Small intestine (tissue), 16 donors: ENCODE measurements at places on chromosomes 5 and 9.

DNA sequence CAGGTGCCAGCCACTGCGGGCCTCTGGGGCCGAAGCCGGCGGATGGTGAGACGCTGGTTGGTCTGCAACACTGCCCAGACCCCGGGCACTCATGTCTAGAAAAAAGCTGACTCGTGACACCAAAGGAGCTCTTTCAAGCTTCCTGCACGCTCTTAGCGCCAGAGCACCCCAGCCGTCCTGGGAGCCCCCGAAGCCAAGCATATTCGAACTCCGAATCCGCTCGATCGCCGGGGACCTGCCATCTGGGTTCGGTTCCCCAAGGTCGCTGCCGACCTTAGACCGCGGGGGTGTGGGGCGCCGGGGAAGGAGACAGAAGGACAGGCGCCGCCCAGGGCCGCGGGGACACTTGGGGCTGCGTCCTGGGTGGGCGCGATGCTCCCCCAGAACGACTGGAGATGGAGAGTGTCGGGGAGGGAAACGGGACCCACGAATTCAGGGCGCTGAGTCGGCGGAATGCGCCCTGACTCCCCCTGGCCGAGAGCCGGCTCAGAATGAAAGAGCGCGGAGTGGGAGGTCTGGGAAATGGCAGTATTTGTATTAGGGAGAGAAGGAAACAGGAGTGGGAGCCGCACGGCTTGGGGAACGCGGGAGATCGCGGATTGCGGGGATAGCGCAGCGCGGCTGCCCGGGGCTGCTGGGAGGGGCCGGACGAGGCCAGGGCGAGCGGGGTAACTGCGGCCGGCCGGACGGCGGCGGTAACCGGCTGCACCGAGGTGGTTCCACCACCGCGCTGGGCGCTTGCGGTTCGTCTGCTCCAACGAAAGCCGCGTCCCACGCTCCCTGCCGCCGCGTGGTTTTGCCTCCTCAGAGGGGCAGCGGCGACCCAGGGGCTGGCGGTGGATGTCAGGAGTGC, 20.1 kb upstream of the MARCHF6 start:
- DNase-seq = peak; percentile 60

DNA sequence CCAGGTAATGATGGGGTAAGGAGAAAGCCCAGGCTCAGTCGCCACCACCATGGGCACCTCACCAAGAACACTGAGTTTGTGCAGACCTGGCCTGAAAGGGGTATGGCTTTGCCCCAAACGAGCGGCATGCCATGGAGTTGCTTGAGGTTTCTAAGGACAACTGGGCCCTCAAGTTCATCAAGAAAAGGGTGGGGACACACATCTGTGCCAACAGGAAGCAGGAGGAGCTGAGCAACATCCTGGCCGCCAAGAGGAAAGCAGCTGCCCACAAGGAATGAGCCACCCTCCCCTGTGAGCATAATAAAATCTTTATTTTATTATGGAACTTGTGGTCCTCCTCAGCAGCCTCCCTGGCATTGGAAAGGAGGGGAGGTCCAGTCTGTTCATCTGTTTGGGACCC, 23.8 kb downstream of the CD14 start:
- peak; percentile 43 for DNase-seq

DNA sequence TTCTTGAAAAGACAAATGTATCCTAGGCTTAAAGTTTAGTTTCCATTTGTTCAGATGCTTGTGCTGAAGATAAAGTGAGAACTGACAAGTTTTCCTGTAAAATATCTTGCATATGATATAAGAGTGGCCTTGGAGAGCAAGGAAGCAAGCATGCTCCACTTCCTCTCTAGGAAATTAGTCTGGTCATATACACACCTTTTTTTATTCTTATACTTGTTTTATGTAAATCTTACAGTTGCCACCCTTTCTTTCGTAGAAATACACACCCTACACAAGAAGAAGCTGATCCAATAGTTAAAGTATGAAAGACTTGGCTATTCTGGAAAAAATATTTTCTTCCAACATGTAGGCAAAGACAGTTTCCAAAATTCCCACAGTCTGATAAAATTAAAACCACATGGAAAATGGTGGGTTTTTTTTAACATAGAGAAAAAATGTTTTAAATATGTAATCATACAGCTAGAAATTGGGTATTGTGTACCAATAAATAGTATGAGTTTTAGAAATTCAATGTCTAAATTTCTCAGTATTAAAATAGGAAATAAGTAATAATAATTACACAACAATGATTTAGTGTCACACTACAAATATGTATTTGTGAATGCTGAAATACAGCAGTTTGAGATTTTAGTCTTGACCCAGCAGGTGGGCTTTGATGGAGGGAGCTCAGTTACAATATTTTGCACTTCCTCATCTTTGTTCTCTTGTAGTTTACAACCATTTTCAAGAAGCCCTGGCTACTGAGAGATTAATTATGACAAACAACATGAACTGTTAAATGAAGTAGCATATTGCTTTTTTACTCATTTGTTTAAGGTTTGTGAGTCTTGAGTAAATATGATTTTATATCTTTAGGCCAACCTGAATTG, 185.7 kb upstream of the GNA14 start:
- no peak for DNase-seq

DNA sequence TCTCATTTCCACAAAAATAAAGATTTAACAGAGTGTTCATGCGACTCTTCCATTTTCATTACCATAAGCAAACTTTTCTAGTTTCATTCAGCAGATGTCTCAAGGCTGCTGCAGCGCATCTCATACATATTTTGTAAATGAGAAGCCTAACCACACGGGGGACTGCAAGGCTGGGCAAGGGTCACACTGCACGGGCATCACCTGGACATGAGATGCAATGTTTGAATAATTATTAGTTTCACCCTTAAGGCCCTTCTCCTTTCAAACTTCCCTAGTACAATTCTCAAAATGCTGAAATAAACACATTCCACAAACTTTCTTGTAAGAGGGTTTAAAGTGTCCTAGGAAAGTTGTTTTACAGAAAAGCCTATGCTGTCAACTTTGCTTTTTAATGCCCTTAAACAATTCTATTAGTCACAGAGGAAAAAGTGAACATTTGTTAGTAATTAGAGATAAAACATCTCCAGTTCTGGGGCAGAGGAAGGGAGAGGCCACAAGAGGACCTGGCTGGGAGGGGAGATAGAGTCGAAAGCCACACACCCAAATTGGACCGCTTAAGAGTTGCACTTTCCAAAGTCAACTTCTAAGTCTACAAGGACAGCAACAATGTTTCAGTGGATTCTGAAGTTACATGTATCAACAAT, 1.3 kb downstream of the DENND1A start:
- DNase-seq = peak; percentile 43

GRCh38 chr5:121969660-121970295, 8.0 kb downstream of the SRFBP1 start:
- DNase-seq = no peak

DNA sequence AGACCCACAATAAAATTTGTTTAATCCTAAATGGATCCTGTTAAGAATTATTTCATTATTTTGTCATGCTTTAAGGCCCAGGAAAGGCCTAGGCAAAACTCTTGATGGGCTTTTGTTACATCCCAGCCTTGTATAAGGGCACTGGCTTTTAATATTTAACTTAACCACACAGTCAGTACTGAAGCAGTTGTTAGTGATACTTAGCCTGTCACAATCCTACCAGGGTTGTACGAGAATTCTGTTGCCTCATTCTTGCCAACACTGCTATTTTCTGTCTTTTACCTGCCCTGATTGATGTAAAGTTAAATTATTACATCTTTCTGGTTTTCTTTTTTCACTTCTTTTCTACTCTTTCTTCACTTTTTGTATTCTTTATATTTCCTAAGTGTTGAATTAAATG, 10.9 kb downstream of the ZNF169 start:
- no peak for DNase-seq

DNA sequence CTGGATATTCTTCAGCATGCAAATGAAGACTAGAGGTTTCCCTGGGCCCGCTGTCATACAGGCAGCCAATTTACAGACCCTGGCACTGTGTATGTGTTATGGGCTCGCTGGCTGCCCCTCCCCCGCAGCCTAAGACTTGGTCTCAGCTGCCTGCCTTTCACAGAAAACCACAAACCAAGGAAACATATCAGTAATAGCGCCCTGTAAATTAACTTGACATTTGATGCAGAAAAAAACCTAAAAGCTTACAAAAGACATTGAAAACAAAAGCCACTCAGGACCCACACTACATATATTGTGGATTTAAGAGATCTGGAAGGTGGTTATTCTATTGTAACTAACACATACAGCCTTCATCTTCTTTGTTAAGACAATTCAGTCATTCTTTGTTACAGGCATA, 287.0 kb upstream of the TMEM161B start:
- DNase-seq = no peak

GRCh38 chr9:4796988-4797853, 4.5 kb downstream of the RCL1 start:
- peak; percentile 38 for DNase-seq

DNA sequence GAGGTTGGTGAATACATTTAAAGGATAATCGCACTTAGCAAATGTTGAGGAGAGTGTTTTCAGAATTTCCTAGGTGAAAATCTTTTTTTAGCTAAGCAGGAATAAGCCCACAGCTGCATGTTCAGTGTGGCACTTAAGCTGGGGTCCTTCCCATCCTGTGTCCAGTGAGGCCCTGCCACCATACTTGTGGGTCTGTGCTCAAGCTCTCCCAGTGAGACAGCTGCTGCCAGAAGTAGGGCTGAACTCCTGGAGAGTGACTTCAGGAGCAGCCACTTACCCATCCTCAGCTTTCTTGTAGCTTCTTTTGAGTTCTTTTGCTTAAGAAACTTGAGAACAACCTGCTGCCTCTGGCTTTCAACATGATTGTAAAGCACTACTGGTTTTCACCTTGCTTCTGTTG, 110.0 kb upstream of the DHFR start:
- no peak for DNase-seq

- DNase-seq = no peak
Measured at GRCh38 chr9:109383947-109384346, 63.1 kb upstream of the EPB41L4B start.

DNA sequence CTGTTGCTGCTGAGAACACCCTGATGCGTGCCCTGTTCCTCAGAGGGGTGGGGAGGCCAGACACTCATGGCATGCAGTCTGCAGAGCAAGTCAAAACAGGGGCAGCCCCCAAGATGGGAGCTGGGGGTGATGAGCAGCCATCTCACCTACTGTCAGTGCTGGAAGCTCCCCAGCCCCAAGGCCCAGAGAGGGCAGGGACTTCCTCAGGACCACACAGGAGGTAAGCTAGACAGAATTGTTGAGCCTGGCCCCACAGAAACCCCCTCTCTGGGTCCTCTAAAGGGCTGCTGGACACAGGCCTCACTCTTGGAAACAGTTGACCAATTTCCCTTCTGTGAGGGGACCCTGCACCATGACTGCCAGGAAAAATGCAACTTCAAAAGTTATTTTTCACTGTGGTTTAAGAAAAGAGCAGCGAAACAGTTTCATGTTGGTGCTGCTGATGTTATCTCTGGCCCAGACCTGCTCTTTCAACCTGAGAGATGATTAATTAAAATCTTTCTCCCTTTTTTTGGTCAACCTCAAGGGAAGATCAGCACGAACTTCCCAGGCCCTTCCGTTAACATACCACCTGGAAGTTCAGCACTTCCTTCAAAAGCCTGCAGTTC, 9.6 kb downstream of the CSF2 start:
- no peak for DNase-seq

DNA sequence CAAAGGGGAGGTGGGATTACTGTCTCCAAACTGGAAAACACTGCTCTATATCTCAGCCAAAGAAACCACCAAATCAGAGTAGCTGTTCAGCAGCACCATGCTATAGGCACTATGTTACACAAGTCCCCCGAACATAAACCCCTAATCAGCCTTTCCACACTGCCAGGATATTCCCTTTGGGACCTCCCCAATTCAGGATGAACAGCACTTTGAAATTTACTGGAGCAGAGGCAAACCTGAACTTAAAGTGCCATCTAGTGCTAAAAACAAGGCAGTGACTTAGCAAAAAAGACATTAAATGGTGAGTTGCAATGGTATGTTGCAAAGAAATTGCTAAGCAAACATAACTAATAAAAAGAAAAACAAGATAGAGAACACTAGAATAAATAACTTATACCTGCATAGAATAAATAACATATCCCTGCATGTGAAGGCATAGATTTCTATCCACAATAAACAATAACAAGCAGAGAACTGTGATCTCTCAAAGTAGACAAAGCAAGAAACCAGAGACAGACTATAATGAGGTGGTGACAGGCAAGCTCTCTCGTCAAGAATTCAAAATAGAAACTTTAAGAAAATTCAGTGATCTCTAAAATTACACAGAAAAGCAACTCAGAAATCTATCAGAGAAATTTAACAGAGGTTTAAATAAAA, 584.4 kb upstream of the ACO1 start:
- DNase-seq = peak; percentile 3

DNA sequence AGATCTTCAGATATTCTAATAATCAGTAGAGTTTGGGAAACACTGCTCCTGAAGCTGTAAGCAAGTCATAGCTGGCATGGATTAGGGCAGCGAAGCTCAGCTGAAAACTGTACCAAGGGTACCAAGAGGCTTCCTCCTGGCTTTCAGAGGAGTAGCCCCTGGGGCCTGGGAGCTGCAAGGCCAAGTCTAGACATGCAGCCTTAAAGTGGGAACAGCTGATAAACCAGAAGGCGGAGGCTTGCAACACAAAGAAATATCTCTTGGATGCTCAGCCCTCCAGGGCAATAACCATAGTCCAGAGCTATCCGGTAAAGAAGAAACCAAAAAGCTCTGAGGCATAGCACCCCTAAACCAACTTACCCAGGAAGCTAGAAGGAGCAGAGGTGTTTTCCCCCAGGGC, 51.5 kb downstream of the MRPS30 start:
- no peak for DNase-seq

GRCh38 chr5:142676318-142676717, 9.6 kb downstream of the FGF1 start:
- peak; percentile 64 for DNase-seq

- DNase-seq = peak; percentile 52
Measured at GRCh38 chr5:7094626-7095025, 301.3 kb upstream of the ADCY2 start.

- DNase-seq = peak; percentile 35
Measured at GRCh38 chr5:116135344-116135743, 50.5 kb downstream of the COMMD10 start.

- no peak for DNase-seq
Measured at GRCh38 chr5:180804129-180804618, 1.6 kb upstream of the MGAT1 start.

GRCh38 chr5:111439473-111440075, 72.8 kb downstream of the STARD4 start:
- no peak for DNase-seq

DNA sequence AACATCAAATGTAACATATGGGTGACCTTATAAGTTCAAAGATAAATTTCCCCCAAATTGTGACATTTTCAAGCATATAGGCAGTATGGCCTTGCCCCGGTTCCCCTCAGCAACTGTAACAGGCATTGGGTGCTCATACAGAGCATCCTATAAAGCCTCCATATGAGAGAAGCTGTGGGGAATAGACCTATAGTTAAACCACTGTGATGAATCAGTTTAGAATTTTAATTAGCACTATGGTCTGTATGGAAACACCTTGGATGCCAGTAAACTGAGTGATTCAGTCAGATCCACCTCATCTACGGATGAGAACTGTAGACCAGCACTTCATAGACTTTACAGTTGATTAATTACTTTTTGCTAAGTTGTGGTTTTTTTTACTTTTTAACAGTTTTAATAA, 79.4 kb downstream of the ERCC6L2 start:
- no peak for DNase-seq

- DNase-seq = no peak
Measured at GRCh38 chr5:8208307-8208706, 339.4 kb downstream of the MTRR start.

GRCh38 chr9:7304627-7304995, 495.0 kb downstream of the DMAC1 start:
- DNase-seq = no peak
